ENCODE measurements at places on chromosomes 11 and 22. TPM values are rescaled to one million over a fixed set of nuclear protein-coding genes. Genes with fewer than 3 reads are reported as not detected.

GRCh38 chr11:13687271-13687670 lies 18.8 kb downstream of the FAR1 start:
- no peak for DNase-seq

DNA sequence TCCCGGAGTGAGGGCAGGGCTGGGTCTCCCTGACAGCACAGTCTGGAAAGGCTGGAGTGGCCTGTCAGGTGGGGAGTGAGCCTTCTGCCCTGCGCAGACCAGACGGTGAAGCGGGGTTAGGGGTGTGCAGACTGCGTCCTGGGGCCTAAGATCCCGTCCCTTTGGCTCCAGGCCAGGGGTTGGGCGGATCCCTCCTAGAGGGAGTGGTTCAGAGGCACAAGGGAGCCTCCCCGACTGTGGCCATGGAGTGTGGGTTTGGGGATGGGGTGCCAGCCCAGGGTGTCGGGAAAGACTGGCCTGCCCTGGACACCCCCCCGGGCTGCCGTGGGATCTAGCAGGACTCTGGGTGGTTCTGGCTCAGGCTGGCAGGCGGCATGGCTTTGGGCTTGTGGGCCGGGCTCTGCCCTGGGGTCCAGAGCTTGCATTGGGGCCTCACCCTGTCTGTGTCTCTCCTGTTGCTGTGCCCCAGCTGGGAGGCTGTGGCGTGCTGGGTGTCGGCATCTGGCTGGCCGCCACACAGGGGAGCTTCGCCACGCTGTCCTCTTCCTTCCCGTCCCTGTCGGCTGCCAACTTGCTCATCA lies 19.5 kb downstream of the TSPAN4 start:
- no peak for DNase-seq

GRCh38 chr11:108748968-108749367 lies 84.1 kb downstream of the DDX10 start:
- no peak for DNase-seq

DNA sequence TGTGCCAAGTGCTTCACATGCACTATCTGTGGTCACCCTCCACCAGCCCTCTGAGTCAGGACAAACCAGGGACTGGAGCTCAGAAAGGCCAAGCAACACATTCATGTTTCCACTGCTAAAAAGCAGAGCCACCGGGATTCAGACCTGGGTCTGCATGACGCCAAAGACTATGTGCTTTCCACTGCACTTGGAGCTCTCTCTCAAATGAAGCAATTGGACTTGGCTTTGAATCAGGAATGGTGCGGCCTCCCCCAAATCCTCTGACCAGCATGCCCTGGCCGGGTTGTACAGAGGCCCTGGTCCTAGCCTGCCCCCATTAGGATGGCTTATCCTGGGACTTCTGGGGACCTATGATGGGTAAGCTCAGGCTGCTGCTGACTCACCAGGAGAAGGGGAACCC lies 80.7 kb downstream of the PKNOX2 start:
- no peak for DNase-seq

Gene SLC37A2
- polyA plus RNA-seq = 2.4 TPM

DNA sequence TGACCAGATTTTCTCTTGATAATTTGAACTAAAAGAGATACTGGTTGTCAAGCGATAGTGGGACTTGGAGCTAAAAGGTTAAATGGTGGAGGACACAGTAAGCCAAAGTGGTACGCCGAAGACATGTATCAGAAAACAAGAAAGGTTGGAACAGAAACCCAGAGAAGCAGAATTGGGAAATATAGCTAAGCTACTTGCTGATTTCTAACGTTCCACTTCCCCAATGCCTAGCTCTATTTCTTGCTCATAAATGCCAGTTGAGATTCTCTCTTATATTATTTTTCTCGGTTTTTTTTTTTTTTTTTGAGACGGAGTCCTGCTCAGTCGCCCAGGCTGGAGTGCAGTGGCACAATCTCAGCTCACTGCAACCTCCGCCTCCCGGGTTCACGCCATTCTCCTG lies 12.7 kb downstream of the TMEM41B start:
- no peak for DNase-seq

GRCh38 chr11:103659206-103659618 lies 377.2 kb upstream of the DDI1 start:
- no peak for DNase-seq

- no peak for DNase-seq
These were observed 44.0 kb downstream of the PIK3C2A start for GRCh38 chr11:17163736-17164135.

GRCh38 chr11:5622802-5623201 lies 2.0 kb upstream of the TRIM34 start:
- DNase-seq = no peak

Gene SMTNL1
- polyA plus RNA-seq = 163 TPM

- peak; percentile 49 for DNase-seq
These were observed 106.4 kb downstream of the MIAT start for GRCh38 chr22:26763633-26764361.

- DNase-seq = no peak
These were observed 8.9 kb upstream of the ST3GAL4 start for GRCh38 chr11:126346586-126346940.

Gene APOBEC3H
- 0.21 TPM for polyA plus RNA-seq

Gene C1QTNF5
- polyA plus RNA-seq = 19.1 TPM

GRCh38 chr11:109338131-109338530 lies 83.9 kb upstream of the C11orf87 start:
- no peak for DNase-seq

GRCh38 chr11:65051398-65051858 lies 6.9 kb downstream of the NAALADL1 start:
- no peak for DNase-seq

- DNase-seq = no peak
These were observed 759 bp downstream of the CPT1A start for GRCh38 chr11:68840661-68841653.

Gene TEX54
- polyA plus RNA-seq = not detected

DNA sequence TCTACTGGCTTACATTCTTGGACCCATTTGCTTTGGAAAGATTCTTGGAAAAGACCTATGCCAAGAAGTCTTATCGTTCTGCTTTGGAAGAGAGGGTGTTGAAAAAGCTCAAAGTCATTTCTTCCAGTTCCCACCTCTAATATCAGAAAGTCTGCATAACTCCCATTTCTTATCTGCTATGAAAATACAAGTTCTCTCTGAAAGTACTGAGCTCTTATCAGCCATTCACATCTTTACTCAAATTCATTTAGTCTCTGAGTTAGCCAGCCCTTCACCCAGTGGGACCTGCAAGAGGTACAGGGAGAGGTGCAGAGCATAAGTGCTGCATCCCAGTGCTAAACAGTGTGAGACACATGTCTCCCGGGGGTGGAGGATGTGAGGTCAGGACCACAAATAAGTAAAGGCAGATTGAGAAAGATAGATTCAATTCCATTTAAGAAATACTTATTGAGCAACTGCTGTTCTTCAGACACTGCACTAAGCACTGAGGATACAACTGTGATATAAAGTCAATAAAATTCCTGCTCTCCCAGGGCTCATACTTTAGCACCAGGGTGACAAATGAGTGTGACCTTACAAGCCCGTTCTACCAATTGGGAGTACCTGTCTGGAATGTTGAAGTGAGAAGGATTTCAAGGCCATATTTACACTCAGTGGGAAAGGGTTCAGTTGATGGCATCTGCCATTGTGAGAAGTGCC lies 76.7 kb downstream of the PISD start:
- DNase-seq = no peak

Gene OR2AT4
- 0.05 TPM for polyA plus RNA-seq

DNA sequence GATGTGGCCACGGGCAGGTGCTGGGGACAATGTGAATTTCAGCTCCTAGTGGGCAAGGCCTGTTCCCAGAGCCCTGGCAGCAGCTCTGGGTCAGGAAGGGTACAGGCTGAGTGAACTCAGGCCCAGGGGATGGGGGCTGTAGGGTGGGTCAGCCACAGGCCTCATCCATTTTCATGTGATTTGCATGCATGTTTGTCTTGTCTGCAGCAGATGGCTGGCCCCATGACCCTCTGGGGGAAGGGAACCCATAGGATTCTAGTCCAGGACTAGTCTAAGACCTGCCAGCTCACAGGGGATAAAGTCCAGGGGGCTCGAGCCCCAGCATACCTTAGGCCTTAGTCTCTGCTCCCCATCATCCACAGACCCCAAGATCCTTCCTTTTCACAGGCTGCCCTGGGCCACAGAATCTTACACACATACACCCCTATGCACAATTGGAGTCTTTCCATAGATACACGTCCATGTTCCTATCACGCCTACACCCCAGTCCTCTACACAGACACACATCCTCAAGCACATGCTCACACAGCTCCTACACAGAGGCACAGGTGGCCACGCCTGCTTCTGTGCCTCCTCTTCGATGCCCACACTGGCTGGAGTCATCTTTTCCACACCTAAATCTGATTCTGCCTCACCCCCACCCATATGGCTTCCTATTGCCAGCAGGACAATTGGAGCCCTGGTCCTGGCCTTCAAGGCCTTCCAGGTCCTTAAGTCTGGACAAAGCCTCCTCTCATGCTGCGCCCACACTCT lies 25.7 kb downstream of the PDE2A start:
- DNase-seq = no peak

Data from muscle of arm (tissue), 14 donors.